NCI-H510A (cell line): ENCODE measurements at places on chromosomes 7 and 10.

DNA sequence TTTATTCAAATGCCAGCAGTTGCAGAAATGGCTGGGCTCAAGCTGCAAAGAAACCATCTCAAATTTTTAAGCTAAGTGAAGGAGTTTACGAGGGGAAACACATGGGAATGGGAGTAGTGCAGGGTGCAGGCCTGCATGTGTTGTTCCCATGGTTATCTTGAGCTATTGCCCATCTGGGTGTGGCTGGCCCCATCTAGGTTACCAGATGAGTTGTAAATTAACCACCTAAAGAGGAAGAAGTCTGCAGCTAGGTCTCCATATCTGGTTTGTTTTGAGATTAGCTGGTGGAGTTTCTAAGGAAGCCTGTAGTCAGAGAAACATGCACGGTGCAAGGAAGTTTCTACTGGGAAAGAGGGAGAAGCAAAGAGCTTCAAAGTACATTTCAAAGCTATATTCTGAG, 23.3 kb upstream of the STEAP2 start:
- DNase-seq = no peak

DNA sequence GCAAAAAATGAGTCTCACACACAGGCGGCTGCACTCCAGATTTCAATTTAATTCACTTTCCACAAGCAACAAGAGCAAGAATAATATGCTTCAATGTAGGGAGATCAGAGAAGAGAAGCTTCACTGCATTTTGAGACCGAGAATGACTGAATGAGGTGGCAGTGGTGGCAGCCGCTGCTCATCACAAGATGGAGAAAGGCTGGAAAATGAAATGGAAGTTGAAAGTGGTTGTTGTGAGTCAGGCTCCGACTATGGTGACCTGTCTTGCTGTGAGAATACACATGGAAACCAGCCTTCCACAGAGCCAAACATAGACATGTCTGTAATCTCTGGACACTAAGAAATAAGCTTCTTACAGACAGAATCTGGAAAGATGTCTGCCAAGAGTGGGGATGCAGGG, 499.6 kb upstream of the LRRN3 start:
- no peak for DNase-seq

DNA sequence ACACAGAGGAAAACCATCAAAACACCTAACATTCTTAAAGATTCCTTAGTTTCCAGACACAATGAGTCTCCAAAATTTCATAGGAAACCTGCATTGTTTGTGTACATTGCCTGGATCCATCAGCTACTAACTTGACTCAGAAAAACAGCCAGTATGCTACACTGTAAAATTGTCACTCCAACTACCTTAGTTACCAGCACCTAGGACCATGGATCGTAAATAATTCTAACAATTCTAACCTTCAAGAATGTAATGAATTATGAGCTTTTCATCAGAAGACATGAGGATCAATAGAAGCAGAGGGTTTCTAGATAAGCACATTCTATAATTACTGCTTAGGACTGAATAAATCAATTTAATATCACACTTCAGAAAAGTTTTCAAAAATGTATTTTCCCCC, 851.5 kb downstream of the SORCS1 start:
- DNase-seq = no peak

DNA sequence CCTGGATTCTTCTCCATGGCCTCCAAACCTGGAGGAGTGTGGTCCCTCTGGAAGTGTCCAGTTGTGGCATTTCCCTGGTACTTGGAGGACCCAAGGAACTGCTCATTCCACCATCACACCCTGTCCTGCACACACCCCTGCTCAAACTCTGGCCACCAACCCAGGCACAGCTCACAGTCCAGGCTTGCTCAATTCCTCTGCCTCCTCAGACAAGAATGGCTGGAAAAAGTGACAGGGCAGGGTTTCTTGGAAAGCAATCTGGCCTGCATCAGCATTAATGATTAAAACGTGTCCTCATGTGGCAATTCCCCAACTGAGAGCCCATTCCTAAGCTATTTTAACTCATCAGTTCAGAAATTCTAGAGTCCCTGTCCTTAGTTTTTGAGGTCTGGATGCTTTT, 17.2 kb upstream of the TPST1 start:
- DNase-seq = no peak

- DNase-seq = no peak
Measured at GRCh38 chr7:148115308-148115707, 475.3 kb upstream of the C7orf33 start.

GRCh38 chr7:56291-56913, 136.0 kb upstream of the FAM20C start:
- DNase-seq = no peak

- DNase-seq = no peak
Measured at GRCh38 chr7:16765436-16765859, 11.9 kb downstream of the TSPAN13 start.

- DNase-seq = no peak
Measured at GRCh38 chr10:25209618-25210017, 34.8 kb downstream of the GPR158 start.

GRCh38 chr10:130428936-130429335, 292.7 kb downstream of the GLRX3 start:
- no peak for DNase-seq

DNA sequence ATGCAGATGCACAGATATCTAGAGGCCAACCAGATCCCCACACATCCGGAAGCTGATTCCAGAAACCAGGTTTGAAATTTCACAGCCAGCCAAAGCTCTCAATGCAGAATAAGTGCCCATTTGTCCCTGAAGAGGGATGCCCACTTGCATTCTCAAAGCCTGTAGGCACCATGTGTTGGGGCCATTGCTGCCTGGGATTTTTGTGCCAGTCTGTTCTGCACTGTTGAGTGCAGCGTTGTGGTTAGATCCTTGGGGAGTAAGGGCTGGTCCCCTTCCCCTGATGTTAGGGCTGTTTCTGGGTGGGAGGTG, 62.4 kb downstream of the EEPD1 start:
- no peak for DNase-seq

GRCh38 chr7:37218956-37219355, 229.7 kb downstream of the ELMO1 start:
- DNase-seq = no peak

DNA sequence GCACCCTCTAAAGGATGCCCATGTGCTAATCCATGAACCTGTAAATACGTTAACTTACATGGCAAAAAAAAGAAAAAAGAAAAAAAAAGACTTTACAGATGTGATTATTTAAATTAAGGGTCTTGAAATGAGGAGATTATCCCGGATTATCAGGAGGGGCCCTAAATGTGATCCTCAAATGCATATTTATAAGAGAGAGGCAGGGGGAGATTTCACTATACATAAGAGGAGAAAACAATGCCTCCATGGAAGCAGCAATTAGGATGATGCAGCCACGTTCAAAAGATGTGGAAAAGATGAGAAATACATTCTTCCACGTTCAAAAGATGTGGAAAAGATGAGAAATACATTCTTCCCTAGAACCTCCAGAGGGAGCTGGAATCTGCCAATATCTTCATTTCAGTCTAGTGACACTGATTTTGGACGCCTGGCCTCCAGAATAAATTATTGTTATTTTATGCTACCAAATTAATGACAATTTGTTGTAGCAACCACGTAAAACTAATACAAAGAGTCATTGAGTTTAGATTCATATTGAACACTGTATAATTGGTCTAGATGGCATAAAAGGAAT, 328.4 kb upstream of the GNAI1 start:
- DNase-seq = no peak

GRCh38 chr10:132716691-132717490, 69.1 kb downstream of the NKX6-2 start:
- no peak for DNase-seq

GRCh38 chr10:84499846-84500245, 171.5 kb downstream of the CCSER2 start:
- DNase-seq = no peak

GRCh38 chr10:13717571-13717935, 130.8 kb downstream of the PRPF18 start:
- DNase-seq = no peak

DNA sequence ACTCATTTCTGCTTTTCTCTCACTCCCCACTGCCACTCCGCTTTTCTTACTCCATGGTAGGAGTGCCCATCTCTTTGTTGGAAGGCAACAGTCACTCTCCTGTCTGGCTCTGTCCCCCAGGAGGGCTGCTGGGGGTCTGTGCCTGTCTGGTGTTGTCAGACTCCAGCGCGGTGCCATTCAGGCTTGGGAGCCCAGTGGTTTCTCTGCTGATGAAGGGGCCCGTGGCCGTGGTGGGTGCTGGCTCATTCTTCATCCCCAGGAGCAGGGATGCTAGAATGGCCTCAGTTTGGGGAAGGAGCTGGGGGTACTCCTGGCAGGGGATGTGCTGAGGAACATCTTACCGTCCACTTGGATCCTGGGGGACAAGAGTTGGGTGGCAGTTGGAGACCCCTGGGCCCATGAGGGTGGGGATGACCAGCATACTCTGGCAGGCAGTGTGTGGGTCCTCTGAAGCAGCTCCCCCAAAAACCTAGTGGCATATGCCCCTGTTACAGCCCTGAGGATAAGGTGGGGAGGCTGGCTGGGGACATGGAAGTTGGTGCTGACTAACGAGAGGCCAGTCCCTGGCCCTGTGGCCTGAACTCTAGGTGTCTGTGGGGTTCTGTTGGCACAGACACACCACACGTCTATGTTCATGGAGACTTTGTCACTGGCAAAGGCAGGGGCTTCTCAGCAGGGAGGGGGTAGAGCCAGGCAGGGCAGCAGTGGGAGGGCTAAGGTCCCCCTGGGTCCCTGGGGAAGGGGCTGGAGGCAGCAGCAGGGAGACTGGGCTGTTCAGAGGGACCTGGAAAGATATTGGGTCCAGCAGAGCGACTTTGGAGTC, 102.8 kb upstream of the RET start:
- no peak for DNase-seq

- no peak for DNase-seq
Measured at GRCh38 chr10:88707429-88708155, 1.5 kb downstream of the LIPK start.

GRCh38 chr7:147759327-147759943, 831.1 kb upstream of the C7orf33 start:
- DNase-seq = no peak

GRCh38 chr10:21975378-21975990, 28.0 kb downstream of the DNAJC1 start:
- peak; percentile 65 for DNase-seq

DNA sequence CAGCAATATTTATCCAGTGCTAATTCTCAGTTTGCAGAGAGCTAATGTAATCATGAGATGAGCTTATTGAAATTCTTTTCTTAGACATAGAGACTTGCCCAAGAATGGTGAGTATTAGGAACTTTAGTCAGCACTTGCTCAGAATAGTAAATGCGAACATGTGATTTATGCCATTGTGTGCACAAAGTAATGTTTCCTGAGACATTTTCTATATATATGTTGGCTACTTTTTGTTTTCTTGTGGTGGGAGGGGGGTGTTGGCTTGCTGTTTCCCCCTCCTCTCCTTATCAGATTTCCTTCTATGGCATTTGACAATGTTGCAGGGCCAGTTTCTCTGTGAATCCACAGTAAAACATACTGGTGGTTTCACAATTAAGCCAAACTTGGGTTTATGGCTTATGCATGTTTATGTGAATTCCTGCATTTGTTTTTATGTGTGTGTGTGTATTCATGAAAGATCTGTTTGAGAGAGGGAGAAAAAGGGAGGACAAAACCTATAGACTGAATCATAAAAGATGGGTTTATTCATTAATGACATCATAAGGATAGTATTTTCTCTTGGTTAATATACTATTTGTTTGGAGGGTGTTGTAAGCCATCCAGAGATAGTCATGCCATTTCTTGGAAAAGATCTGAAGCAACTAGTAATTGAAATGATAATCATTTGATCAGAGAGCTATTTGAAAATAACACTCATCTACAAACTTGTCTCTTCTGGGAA, 36.3 kb downstream of the ARID5B start:
- DNase-seq = no peak

GRCh38 chr7:156139112-156139511, 326.8 kb upstream of the SHH start:
- DNase-seq = no peak

- DNase-seq = no peak
Measured at GRCh38 chr7:135186841-135187253, 16.3 kb upstream of the CYREN start.

GRCh38 chr7:45098983-45099839, 10.4 kb upstream of the NACAD start:
- DNase-seq = no peak

GRCh38 chr7:121591926-121592325, 195.8 kb upstream of the FAM3C start:
- DNase-seq = no peak

GRCh38 chr10:124596962-124597845, 135.6 kb downstream of the LHPP start:
- no peak for DNase-seq

DNA sequence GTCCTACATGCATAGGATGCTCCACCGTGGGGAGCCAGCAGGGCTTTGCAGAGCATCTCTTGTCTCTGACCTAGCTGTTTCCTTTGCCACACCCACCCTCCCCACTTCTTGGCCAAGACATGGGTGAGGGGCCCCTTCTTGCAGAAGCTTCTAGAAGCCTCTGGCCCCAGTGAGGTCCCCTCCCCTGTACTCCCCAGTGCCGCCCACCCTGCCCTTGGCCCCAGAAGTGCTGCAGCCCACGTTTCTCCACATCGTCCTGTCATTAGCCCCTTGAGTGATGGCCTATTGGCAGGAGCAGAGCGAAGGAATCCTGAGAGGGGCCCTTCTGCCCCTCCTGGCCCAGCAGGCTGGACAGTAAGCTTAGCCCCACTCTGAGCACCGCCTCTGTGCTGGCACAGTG, 43.7 kb downstream of the ALOX5 start:
- no peak for DNase-seq

- DNase-seq = no peak
Measured at GRCh38 chr7:149878523-149878921, 4.8 kb downstream of the ATP6V0E2 start.

DNA sequence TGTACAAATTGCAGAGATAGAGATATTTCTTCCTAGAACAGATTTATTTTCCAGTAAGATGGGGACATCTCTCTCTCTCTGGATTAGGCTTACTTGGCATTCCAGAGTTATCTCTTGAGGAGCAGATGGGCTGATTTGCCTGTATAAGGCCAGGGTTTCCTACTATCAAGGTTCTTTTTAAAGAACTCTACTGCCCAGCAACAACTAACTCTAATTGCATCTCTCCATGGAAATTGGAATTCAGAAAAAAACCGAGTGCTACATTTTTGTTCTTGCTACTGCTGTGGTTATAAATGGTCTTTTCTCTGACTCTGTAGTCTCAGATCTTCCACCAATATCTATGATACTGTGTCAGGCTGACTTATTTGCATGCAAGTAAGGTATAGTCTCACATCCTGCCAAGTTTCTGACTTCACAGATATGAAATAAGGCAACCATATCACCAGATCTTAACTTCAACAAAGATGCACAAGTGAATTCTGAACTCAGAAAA, 161.1 kb downstream of the CRPPA start:
- DNase-seq = no peak

DNA sequence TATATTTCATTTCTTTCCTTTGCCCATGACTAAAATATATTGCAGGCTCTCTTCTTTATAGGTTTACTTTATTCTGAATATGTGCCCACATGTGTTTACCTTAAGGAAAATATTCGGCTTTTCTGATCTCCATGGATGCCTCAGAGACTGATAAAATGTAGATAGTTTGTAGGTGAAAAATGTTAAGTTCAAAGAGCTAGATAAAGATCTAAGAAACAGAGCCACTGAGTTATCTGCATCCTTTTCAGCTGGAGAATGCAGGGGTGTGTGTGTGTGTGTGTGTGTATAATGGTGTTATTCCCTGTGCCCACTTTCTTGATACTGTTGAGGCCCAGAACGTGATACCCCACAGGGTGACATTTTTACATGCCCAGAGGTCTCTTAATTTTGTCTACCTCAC, 150.8 kb downstream of the LRRC4 start:
- DNase-seq = no peak

- no peak for DNase-seq
Measured at GRCh38 chr10:2992401-2993198, 74.7 kb upstream of the PFKP start.
